ENCODE measurements at places on chromosomes 1 and 21.

DNA sequence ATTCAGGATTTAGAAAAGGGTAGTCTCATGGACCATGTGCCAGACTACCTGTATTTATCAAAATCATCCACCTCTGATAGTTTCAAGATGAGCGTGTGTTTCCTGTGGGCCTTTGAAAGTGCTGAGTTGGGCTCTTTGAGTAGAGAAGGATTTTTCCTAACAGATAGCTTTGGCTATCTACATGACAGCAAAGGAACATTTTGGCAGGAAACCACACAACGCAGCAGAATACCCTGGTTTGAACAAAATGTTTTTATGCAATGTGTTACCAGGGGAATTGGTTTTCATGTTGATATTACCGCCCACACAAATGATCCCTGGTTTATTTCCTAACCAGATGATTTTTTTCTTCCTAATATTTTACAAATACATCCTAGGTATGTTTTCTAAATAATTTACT is 431.4 kb downstream of the NEGR1 start:
- no peak for DNase-seq

GRCh38 chr1:111648806-111649205 is 29.2 kb downstream of the RAP1A start:
- no peak for DNase-seq

DNA sequence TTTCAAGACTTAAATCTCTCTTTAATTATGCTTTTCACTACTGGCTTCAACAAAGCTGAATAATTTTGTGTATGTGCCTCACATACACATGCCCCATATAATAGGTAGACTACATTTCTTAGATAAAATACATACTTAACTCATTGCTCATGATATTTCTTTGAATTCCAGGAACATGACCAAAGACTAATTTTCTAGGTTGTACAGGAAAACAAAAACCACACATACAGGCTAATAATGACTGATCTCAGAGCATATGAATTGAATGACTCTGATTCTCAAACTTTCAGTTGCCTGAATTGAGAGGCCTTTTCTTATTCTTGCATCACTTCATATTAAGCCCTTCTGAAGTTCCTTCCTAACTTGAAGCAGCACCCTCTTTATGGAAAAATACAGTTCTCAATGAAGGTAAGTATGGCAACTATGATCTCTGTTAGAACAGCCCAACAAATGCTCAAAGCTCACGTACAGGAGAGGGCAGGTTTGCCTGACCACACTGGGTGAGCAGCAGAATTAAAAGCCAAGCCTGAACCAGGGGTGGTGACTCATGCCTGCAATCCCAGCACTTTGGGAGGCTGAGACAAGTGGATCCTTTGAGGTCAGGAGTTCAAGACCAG is 22.6 kb upstream of the UAP1 start:
- DNase-seq: peak; percentile 93

GRCh38 chr1:245894843-245895242 is 612.2 kb downstream of the SMYD3 start:
- DNase-seq: peak; percentile 58

DNA sequence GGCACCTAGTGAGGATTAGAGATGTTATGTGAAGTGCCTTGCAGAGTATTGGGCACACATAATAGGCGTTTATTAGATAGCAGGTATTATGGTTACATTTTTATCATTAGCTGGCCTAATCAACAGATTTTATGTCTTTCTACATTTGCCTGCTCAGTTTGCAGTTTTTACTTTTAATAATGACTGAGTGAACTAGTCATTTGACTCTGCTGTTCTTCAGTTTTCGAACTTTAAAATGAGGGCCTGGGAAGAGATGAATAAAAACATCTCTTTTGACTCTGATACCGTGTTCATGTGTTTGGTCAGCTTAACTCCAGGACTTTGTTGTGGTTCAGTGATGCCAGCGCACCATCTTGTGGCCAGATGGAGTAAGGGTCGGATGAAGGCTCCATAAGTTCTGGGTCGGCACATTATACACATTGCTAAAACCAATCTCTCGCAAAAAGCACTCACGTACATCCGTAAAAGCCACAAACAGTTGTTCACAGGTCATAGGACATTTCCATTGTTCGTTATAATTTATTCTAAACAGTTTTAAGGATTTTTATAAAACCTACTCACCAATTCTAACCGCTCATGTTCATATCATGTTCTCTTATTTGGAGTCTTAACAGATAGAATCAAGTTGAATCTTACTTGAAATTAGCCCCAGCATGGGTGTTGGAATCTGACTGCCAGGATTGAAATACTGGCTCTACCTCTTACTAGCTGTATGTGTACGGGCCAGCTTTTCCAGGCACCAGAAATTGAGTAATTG is 78.4 kb upstream of the GPR88 start:
- DNase-seq: peak; percentile 57

DNA sequence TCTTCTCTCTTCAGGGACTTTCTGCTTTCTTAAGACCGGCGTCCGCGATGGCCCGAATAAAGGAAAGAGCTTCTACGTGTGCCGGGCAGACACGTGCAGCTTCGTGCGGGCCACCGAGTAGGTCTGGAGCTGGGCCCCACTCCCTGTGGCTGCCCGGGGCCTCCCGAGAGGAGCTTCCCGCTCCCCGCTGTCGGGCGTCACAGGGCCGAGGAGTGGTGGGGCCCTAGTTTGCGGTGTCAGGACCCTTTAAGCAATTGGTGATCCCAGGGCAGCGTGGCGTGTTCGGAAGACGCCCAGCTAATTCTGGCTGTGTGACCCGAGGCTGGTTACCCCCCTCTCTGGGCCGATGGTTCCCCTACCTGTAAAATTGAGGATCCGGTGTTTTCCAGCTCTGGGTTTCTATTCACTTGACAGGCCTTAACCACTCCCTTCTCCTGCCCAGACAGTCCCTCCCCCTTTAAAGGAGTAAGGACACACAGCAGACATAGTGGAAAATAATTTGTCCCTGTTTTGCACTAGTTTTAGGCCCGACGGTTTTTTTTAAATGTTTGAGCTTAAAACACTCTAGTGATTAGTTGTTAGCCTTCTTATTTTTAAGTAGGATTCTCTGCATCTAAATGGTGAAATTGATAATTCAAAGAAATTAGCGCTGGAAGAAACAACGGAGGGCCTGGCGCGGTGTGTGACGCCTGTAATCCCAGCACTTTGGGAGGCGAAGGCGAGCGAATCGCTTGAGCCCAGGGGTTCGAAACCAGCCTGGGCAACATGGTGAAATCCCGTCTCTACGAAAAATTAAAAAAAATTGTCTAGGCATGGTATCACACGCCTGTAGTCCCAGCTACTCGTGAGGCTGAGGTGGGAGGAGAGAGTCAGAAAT is 553 bp downstream of the TTF2 start:
- peak; percentile 78 for DNase-seq

- DNase-seq: no peak
Measured at GRCh38 chr21:19640964-19641363, 1237.4 kb upstream of the TMPRSS15 start.

- DNase-seq: no peak
Measured at GRCh38 chr1:213375002-213375401, 324.0 kb downstream of the RPS6KC1 start.

GRCh38 chr1:241957692-241958494 is at the start of gene BECN2:
Gene BECN2 (plus strand): TSS chr1:241957767. CDS start chr1:241957767, 0 bp downstream.
- no peak for DNase-seq

GRCh38 chr1:85339089-85339488 is 62.7 kb upstream of the BCL10 start:
- peak; percentile 59 for DNase-seq

- DNase-seq: no peak
Measured at GRCh38 chr1:23097316-23097715, 71.3 kb downstream of the LUZP1 start.

DNA sequence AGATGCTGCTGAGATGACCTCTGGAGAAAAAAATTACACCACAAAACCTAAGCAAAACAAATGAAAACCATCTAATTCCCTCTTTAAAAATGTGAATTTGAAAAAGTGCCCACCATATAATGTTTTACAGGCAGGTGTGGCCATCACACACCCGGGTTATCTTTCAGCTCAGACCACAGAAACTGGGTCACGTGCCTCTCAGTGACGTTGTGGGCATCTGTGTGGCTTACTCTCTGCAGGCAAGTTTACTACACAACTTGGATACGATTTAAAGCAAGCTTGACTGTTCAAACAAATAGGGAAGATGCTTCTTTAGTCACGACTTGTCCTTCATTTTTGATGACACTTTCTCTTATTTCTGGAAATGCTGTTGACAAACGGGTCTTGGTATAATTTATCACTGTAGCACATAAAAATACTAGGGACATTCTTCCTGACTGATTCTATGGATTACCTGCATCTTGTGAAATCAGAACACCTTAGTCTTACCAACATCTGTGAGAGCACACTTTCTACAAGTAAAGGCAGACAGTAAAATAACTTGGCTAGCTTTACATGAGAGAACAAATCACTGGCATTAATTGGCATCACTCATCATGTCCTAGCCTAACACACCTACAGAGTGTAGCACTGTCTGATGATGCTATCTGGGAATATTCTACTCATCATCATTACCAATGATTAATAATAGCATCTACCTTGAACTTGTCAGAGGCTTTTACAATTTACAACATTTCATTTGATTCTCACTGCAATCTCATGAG is 89.3 kb upstream of the EDEM3 start:
- DNase-seq: no peak

DNA sequence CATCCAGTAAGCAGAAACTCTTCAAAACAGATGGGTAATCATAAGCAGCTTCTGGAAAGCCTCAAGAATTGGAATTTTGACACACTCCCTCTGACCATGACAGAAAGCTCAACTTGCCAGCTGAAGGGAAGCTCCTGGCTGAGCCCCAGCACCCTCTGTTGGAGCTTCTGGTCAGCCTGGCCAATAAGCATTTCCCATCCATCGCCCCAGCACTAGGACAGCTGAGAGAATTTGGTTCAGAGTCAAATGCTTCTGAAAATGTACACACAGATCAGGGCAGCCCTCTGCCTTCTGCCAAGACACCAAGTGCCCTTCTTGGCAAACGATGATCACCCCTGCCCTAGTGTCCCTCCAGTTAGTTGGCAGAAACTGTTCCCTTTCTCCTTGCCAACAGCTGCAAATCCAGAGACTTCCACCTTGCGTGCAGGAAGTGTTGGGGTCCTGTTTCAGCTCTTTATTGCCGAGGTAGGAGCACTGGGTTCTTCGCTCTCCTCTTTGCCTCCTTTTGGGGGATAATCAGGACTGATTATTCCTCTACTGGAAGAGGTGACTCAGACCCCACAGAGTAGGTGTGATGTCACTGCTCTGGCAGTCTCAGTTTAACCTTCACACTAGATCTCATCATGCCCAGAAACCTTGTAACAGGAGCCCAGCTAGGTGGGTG is 11.9 kb downstream of the PIGV start:
- DNase-seq: peak; percentile 83
